ENCODE measurements at places on chromosomes 7 and 10.

- DNase-seq, result no peak
These were observed 519.1 kb upstream of the AUTS2 start for GRCh38 chr7:69078997-69079769.

DNA sequence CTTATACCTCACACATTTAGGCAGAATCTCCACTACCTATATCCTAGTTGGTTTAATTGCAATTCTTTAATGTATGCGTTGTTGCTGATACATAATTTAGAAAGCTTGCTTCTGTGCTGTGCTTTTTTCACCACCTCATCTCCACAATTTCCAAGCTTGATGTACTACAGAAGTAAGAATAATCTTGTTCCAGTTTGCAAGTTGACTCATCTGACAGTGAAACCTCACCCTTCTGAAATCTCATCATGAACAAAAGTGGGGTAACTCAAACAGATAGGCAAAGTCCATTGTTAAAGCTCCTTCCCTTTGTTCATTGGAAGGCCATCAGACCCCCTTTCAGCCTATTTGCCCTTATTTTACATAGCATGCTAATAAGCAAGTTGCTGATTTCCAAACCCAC lies 13.6 kb downstream of the EIF4EBP2 start:
- DNase-seq, result no peak

DNA sequence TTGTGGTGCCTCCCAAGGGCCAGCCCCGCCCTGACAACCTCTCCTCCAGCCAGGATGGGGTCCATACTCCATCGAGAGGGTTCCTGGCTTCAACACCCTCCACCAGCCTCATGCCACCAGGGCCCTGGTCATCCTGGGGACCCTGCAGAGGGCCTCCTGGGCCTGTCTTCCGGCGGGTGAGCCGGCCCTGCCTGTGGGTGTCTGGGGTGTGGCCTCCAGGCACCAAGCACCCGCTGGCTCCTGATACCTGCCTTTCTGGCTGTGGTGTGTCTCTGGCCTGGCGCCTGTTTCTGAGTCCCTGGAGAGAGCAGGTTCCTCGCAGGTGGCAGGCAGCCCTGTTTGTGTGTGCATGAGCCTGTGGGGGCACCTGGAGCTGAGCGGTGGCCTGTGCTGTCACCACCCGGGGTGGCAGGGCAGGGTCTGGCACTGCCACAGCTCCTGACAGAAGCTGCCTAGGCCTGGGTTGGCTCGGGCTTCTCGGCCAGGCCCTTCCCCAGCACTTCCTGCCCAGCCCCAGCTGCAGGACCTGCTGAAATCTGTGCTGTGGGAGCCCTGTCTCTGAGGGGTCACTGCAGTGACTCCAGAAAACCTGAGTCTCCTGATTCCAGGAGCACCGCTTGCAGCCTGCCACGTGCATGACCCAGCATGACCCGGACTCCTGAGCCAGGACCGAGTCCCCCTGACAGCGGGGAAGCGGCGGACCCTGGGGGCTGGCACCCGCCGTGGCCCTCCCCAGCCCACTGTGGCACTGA lies 18.4 kb downstream of the ADAM8 start:
- DNase-seq, result peak; percentile 72

DNA sequence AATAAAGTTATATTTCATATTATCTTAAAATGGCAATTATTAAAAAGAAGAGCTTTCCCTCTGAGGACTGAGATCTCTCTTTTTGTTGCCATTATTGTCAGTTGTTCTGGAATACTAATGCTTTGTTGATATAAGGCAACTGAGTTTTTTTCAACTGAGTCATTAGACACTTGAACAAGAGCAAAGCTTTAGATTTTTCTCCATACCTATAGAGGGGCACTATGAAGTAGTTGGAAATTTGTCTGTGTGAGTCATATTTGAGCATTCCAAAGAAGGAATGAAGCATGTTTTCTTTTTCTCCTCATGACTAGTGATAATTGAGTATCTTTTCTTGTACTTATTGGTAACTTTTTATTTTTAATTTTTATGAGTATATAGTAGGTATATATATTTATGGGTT lies 24.5 kb downstream of the RPA3 start:
- DNase-seq, result no peak

GRCh38 chr7:94008537-94008936 lies 4.4 kb upstream of the BET1 start:
- DNase-seq, result no peak

DNA sequence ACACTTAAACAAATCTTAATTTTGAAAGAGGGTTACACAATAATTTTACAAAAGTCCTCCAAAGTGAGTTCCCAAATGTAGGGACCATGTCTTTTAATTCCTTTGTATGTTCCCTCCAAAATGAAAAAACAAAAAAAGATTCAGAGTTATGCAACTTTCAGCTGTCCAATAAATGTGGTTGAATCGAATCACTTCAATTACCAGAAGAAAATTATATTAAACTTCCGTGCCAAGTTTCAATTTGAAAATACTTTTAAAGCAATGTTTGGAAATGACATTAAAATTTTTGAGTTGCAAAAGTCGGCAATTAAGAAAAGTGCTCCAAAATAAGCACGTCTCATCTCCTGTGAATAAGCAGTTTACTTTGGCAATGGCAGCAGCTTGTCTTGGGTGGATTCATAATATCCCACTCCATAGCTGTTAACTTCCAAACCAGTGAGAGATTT lies 60.3 kb upstream of the C1GALT1 start:
- DNase-seq, result no peak

DNA sequence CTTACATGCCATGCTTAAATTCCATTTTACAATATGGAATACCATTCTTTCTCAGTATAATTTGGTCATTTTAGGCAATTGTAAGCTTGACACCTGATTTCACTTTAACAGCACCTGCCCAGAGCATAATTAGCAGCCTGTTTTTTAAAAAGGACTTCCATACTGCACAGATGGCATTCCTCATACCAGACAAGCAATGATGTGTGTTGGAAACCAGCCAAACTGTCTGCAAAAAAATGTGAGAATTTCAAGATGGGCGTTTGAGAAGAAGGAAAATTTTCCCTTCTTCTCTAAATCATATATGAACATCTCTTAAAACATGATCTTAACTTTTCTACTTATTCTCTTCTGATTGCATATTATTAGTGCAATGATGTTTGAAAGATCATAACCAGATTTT lies 40.4 kb upstream of the AGMO start:
- DNase-seq, result no peak

DNA sequence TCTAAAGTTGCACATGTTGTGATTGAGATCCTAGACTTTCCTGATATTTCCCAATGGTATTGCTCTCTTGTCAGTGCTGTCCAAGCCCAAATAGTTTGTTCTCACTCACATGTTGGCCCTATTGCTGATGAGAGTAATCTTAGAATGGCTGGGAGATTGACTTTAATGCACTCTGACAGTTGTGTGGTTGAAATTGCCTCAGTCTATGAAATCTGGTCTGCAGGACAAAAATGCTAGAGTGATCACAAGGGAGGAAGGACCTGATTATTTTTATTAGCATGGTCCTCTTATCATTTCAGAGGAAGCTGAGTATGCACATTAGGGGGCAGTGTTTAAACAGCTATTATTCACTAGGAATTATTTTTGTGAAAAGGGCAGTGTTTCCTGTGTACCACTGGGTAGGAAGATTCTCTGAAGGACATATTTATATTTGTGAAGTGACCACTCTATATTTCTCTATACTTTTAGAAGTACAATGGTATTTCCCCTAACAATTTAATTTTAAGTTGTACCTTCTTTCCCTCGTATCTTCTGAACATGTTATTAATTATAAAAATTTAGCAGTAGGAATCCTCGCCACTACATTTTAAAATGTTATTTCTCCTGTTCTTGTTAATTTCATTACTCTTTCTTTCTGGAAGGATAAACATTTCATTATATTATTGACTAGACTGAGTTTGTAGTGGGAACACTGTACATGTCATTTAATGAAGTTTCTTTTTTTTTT lies 64.4 kb downstream of the SUGCT start:
- DNase-seq, result no peak

DNA sequence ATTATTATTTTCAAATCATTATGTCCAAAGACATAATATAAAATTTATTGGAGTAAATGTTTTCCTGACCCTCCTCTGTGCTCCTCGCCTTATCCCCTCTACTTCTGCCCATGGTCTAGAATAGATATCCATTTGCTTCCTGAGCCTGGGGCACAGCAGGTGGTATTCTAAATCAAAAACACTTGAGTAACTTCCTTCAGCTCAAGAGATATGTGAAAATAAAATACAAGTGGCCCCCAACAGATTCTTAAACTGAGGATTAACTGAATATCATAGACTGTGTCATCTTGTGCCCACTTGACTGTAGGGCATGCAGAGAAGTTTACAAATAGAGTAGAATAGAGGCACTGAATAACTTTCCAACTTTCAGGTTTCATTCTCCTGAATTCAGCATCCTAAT lies 59.1 kb downstream of the HGF start:
- DNase-seq, result no peak

DNA sequence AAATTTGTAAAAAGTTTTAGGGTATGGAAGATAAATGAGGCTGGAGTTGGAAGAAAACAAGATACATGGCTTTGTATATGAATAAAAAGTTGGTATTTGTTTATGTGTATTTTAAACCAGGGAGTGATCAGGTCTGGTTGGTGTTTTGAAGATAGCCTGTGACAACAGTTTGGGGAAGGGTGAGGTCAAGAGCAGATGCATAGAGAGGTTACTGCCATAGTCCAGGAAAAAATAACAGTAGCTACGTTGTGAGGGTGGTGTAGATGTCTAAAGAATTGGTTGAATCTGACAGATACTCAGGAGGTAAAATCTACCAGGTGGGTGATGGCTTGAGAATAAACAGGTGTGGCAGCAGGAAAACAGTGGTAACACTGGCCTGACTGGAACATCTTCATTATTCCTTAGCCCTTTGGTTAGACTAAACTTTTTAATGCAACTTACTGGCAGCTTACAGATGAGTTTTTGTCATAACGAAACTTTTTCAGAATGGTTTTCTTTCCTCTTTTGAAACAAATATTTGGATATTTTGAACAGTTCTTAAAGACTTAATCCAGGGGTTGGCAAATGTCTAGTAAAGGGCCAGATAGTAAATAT lies 25.5 kb downstream of the ZNRF2 start:
- no peak for DNase-seq

GRCh38 chr10:87842776-87843497 lies 20.4 kb downstream of the KLLN start:
- DNase-seq, result no peak

DNA sequence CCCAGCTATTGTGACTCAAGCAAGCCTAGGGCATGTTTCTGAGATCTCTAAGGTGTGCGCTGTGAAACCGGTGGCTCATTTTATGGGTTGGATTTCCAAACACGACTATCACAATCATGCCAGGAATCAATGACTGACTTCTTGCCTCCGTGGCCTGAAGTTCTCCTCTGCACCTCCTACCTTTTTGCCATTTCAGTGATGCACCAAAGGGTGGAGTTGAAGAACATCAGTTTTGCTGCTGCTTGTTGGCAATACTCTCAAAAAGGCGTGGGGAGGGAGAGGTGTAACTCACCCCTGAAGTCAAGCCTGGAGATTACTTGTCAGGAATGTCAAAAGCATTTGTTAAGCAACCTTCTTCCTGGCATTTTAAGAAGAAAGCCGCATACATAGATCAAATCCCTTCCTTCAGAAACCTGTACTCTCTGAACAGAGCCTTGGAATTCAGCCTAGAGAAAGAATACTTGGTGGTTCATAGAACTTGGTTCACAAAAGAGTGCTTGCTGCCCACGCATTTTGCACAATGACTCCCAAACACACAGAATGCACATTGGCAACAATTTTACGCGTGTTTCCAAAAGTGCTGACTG lies 41.0 kb downstream of the KIAA1217 start:
- no peak for DNase-seq

- DNase-seq, result no peak
These were observed 16.6 kb upstream of the GNA12 start for GRCh38 chr7:2860627-2861133.

DNA sequence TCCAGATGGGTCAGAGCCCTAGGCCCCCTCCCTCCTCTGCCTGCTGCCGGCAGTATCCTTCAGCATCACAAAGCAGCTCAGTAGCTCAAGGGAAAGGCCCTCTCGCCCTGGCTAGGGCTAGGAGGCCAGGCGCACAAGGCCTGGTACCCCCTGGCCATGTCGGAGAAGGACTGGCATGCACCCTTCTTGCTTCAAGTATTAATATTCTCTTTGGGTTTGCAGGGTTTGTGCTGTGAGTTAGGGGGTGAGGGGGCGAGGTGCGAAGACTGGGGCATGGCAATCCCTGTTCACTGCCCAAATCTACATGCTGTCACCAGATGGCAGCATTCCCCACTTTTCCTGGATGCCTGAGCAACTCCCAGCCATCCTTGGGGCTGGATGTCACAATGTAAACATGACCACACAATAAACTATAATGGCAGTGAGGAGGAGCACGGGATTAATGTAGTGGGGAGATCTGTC lies 105.2 kb downstream of the NEURL1 start:
- no peak for DNase-seq

GRCh38 chr7:69605546-69605945 lies 7.3 kb downstream of the AUTS2 start:
- no peak for DNase-seq

- DNase-seq, result no peak
These were observed 87.3 kb downstream of the REEP3 start for GRCh38 chr10:63608511-63608910.

DNA sequence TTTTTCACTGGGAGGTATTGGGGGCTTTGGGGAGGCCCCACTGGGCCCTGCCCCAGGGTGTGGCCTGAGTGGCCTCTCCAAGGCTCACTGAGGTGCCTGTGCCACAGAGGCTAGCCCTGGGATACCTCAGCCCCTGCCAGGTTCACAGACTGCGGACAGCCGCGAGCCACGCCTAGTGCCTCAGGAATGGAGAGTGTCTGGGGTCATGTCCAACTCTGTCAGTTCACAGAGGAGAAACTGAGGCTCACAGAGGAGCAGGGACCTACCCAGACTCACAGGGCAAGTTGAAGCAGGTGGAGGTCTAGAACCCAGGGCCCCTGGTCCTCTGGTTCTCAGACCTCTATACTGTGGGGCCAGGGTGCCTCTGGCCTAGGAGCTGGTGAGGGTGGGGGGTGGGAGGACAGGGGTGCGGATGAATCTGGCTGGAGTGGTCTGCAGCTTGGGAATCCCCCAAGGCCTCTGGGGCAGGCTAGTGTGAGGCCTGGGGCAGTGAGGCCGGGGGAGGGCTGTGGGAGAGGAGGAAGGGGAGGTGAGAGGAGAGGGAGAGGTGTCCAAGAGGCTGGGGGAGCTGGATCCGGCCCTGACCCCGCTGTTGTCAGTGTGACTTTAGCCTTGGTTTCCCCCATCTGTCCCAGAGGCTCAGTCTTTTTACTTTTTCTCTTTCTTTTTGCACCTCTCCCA lies 20.0 kb downstream of the NEURL1 start:
- DNase-seq, result no peak

- no peak for DNase-seq
These were observed 6.5 kb upstream of the RBM20 start for GRCh38 chr10:110637558-110638053.

DNA sequence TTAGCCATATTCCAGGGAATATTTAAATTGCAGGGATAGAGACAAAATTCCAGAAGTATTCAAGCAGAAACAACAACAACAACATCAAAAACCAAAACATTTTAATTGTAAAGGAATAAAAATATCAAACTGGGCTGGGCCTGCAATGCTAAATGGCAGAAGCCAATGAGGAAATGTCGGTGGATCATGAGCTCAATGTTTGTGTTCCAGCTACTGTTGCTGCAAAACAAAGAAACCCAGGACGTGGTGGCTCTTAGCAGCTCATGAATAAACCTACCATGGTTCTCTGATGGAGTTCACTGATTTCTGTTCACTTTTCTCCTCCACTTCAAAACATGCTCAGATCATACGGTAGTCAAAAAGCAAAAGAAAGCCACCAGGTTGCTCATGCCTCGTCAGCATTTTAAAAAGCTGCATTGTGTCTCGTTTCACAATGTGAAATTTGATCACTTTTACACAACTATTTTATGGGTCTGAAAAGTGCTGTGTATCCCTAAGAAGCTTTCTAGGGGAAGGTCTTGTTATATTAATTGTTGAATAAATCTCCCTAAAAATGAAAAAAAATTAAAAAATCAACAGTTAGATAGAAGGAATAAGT lies 54.0 kb downstream of the ASNS start:
- DNase-seq, result no peak
